ENCODE measurements at places on chromosomes 12 and 14.

DNA sequence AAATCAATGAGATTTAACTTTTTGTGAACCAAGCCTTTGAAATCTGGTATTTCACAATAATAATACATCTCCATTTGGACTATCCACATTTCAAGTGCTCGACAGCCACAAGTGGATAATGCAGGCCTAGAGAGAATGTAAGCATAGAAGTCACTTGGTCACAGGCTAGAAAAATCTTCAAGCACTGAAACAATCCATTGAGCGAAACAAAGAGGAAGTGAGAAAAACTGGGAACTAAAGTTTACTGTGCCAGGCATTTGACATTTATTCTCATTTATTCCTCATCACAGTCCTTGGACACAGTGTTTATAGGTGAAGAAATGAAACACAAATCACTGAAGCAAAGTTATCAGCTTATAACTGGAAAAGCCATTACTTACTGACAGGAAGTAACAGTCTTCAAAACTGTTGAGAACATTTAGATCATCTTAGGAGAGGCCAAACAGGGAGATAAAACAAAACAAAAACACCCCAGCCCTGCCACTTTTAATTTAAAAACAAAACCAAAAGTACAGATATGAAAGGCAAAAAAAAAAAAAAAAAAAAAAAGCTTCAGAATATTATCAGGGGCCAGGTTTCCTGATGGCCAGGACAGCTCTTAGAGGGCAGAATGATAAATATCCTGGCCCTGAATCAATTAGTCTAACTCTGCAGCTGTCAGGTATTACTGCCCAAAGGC is 29.2 kb downstream of the GNS start:
- DNase-seq = no peak

DNA sequence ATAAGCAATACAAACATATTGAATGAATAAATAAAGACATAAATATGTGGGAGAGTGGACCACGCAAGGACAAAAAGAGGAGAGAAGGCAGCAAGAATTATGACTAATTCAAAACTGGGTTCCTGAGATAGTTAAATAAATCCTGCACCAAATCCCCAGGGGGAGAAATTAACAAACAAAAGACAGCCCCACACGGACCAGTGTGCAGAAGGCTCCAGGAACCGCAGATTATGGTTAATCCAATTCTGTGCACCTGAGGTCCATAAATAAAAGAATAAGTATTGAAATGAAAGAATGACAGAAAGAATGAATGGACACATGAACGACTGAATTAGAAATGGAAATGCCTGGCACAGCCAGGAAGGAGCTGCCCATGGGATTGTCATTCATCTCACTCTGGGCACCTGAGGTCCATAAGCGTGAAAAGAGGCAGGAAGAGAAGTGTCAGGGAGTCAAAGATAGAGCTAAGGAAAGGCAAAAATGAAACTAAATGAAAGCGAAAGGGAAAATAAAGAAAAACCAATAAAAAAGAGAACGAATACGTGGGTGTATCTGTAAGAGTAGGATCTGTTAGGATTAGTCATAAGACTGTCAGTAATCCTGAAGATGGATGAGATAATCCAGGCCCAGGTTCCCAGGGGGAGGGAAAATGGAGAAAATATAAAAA is 23.3 kb downstream of the MEG3 start:
- no peak for DNase-seq

GRCh38 chr12:15256761-15257160 is 35.5 kb upstream of the RERG start:
- DNase-seq = no peak

GRCh38 chr14:97413022-97413539 is 615.9 kb downstream of the VRK1 start:
- DNase-seq = no peak

- DNase-seq = peak; percentile 21
Observed at GRCh38 chr14:92690171-92691011, 58.0 kb downstream of the LGMN start.

- DNase-seq = no peak
Observed at GRCh38 chr14:30960216-30960615, 65.2 kb upstream of the AP4S1 start.

- no peak for DNase-seq
Observed at GRCh38 chr14:102644523-102644922, 52.1 kb downstream of the RCOR1 start.

GRCh38 chr14:24367514-24368211 is at the start of gene NFATC4:
NFATC4 (plus strand) TSS chr14:24368184; CDS start chr14:24368341, 157 bp downstream.
- peak; percentile 16 for DNase-seq

DNA sequence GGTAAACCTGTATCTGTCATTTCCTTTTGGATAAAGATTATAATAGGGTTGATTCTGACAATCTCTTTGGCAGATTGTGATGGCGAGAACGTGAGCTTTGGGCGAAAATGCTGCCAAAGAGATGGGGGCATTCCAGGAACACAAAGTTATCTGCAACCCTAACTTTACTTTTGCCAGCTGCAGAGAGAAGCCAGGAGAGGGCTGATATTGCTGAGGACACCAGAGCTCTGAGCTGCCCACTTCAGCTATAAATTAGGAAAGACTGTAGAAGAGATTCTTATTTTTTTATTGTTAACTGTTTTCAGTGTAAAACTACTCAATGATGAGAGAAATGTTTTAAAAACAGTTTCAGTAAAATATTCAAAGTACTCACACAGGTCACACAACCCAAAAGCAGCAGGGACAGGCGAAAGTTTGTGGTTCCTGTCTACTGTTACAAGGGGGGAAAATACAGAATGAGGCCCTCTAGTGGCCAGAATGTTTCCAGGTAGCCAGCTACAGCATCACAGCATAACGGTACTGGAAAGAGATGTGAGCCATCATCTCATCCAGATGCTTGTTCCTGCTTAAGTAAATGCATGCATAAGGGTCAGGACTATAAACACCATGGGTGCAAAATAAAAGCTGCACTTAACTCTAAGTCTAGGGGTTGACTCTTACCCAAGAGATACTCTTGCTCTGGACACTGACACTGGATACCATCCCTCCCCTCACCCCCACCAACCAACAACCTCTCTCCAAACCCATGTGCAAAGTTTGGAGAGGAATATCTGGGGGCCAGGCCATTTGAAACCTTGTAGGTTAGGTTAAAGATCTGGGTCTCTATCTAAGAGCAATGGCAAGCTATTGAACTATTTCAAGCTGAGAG is 498.4 kb downstream of the RMST start:
- DNase-seq = peak; percentile 4

DNA sequence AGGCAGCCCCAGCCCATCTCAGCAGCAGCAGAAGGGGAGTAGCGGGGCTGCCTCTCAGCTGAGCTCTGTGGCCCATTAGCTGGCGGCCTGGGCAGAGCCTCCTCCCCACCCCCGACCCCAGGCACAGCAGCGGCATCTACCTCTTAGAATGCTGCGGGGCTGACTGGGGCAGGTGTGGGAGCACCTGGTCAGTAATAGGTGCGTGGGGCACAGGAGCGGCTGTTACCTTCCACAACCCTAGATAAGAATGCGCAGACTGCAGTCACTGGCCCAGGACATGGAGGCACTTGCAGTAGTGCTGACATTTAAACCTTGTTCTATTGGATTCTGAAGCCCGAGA is 35.6 kb downstream of the SYNE3 start:
- DNase-seq = no peak

- no peak for DNase-seq
Observed at GRCh38 chr12:94437303-94437702, 22.4 kb downstream of the CEP83 start.

All from stimulated activated naive B cell treated with anti-CD40 and anti-IgM and Interleukin-4, amounts not matched to agents 10 μg/mL and 1 μg/mL and 100 μg/mL, for 72 hours (primary cell).